ENCODE measurements at places on chromosomes 1 and 21.

GRCh38 chr1:50236656-50237055 is 127.9 kb downstream of the ELAVL4 start:
- no peak for DNase-seq
- no peak overlapping the region for H3K27ac ChIP-seq
- no peaks in the 10 kb centered on the region for H3K4me1 ChIP-seq
- H3K36me3 ChIP-seq: no peaks in the 10 kb centered on the region
- H3K4me3 ChIP-seq: no peak overlapping the region

DNA sequence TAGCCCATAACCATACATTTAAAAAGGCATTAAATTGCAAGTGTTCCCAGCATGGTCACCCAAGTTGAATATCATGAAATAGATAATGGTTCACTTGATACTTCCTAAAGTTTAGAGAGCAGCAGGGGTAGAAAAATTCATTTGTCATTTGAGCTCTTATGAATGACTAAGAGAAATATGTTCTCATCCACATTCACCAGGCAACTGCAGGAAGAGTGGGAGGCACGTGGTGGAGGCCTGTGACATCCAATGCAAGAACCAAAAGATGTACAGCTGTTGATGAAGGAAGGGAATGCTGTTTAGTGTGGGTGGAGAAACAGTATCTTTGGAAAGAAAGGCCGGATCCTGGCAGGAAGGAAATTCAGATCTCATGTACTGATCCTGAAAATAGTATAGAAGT is 473.1 kb downstream of the ADGRL2 start:
- H3K4me3 ChIP-seq: no peak overlapping the region
- no peak overlapping the region for H3K27ac ChIP-seq
- no peak for DNase-seq
- no peaks in the 10 kb centered on the region for H3K36me3 ChIP-seq

DNA sequence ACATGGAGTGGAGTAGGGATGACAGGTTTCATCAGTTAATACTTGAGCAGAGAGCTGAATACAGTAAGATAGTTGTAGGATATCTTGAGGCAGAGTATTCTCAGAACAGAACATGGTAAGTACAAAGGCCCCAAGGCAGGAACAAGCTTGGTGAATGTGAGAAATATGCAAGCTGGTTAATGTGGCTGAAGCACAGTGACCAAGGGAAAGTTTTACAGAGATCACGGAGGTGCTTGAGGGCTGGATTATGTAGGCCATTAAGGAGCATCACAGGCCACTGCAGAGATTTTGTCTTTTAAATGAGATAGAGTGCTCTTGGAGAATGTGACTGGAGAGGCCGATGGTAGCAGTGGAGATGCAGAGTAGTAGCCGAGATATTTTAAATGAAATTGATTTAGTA is 54.0 kb upstream of the BOLA1 start:
- H3K4me1 ChIP-seq: peaks cover 36% of the 10 kb centered on the region
- H3K4me3 ChIP-seq: no peak overlapping the region
- no peaks in the 10 kb centered on the region for H3K27me3 ChIP-seq
- DNase-seq: no peak
- peaks cover 25% of the 10 kb centered on the region for H3K36me3 ChIP-seq

GRCh38 chr1:209854196-209854595 is 26.4 kb downstream of the UTP25 start:
- peaks cover 44% of the 10 kb centered on the region for H3K36me3 ChIP-seq
- no peak overlapping the region for H3K4me3 ChIP-seq
- H3K27ac ChIP-seq: no peak overlapping the region
- DNase-seq: no peak
- H3K27me3 ChIP-seq: no peaks in the 10 kb centered on the region
- H3K4me1 ChIP-seq: peaks cover 5% of the 10 kb centered on the region

DNA sequence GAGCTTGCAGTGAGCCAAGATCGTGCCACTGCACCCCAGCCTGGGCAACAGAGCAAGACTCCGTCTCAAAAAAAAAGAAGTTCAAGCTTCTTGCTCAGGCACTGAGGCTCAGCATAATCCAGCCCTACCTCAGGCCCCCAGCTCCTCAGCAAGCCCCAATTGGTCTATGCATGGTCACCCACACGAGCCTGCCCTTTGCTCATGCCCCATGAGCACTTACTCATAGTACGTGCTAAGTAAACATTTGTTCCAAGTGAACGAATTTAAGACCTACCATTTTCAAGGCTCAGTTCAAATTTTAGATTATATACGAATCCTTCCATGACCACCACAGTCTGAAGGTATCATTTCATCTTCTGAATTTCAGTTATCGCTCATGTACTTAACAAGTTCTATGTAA is 4.3 kb downstream of the PDZK1 start:
- H3K36me3 ChIP-seq: no peaks in the 10 kb centered on the region
- H3K27ac ChIP-seq: no peak overlapping the region
- no peak for DNase-seq
- H3K27me3 ChIP-seq: no peaks in the 10 kb centered on the region
- peaks cover 35% of the 10 kb centered on the region for H3K4me1 ChIP-seq
- H3K4me3 ChIP-seq: no peak overlapping the region

GRCh38 chr1:38589036-38589435 is 270.5 kb downstream of the RRAGC start:
- no peak overlapping the region for H3K4me3 ChIP-seq
- H3K27me3 ChIP-seq: no peaks in the 10 kb centered on the region
- no peaks in the 10 kb centered on the region for H3K4me1 ChIP-seq
- H3K36me3 ChIP-seq: no peaks in the 10 kb centered on the region

- DNase-seq: no peak
- H3K27ac ChIP-seq: no peak overlapping the region
- H3K27me3 ChIP-seq: no peaks in the 10 kb centered on the region
- H3K4me3 ChIP-seq: no peak overlapping the region
- H3K4me1 ChIP-seq: peaks cover 7% of the 10 kb centered on the region
- no peaks in the 10 kb centered on the region for H3K36me3 ChIP-seq
These were observed 57.5 kb downstream of the ATP5PO start for GRCh38 chr21:33857846-33858666.

DNA sequence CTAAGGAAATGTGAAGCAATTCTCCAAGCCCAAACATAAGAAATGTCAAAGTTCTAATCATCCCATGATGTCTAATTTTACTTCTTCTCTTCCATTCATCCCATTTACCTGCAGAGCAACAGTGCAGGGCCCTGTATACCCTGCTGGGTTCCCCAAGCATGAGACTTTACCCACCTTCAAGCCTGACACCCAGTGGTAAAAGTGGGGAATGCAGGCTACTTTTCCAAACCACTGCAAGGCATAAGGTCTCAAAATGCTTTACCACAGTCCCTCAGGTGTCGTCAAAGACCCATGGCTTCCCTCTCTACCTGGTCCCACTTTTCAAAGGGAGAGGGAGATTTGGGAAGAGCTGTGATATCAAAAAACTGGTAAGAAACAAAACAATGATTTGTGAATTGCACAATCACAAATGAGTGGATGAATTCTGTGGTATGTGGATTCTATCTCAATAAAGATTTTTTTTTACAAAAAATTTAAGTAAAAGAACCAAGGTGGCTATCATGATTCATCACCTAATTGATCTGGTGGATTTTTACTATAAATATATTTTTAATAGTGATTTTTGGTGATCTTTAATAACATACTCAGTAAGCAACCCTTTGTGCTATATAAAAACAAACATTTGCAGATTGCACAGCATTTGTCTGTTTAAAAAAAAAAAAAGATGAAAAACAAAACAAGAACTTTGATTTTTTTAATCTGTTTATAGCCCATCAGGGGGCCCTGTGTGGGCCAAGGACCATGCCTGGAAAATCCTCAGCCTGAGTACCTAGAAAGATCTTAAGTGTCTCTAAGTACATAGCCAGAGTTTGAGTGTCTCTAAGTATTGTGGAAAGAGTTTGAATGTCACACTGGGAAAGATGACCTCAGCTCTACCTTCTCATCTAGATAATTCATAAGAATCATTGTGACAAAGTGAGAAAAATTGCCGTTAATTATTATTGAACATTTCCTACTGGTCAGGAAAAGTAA is 73.1 kb upstream of the GJB5 start:
- DNase-seq: peak; percentile 9
- H3K4me3 ChIP-seq: no peak overlapping the region
- H3K27ac ChIP-seq: no peak overlapping the region
- no peaks in the 10 kb centered on the region for H3K4me1 ChIP-seq
- 0 out of 2 replicates have a peak, but pooled peaks cover 5% of the 10 kb centered on the region for H3K27me3 ChIP-seq

- no peaks in the 10 kb centered on the region for H3K4me1 ChIP-seq
- no peak overlapping the region for H3K4me3 ChIP-seq
- H3K27me3 ChIP-seq: no peaks in the 10 kb centered on the region
- no peak overlapping the region for H3K27ac ChIP-seq
- no peak for DNase-seq
These were observed 112.6 kb upstream of the ADAR start for GRCh38 chr1:154720328-154721297.

DNA sequence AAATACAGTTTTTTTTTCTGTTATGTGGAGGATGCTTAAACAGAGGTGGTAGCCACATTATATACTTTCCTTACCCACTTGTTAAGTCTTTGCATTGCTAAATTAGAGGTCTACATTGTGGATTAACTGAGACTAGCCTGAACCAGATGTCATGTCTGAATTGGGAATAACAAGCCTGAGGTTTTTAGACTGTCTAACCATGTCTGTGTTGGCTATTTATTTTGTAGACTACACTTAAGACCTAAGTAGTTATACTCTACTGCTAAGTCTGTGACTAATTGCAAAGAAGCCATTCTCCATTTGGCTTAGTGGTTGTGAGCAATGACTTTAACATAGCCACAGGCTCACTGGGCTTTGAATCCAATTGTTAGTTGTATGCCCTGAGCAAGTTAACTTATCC is 45.4 kb downstream of the CDC14A start:
- H3K4me3 ChIP-seq: no peak overlapping the region
- H3K27me3 ChIP-seq: no peaks in the 10 kb centered on the region
- peaks cover 5% of the 10 kb centered on the region for H3K4me1 ChIP-seq
- H3K27ac ChIP-seq: no peak overlapping the region

DNA sequence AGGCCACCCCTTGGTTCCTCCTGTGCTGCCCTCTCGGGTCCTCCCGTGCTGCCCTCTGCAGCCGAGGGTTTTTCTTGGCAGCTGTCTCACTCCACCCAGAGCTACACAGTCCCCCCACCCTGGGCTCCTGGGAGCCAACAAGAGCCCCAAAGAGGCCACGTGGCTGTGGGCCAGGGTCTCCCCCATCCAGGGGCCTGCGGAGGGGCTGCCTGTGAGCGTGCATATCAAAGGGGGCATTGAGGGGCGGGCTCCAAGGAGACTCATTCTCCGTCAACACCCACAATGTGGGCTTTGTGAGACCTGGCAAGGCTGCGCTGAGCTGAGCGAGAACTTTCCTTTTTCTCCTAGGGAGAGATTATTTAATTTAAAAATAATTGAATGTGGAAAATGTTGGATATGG is 108.7 kb upstream of the ARHGEF16 start:
- H3K36me3 ChIP-seq: no peaks in the 10 kb centered on the region
- no peak for DNase-seq
- H3K27me3 ChIP-seq: no peaks in the 10 kb centered on the region
- no peaks in the 10 kb centered on the region for H3K4me1 ChIP-seq
- H3K27ac ChIP-seq: no peak overlapping the region
- no peak overlapping the region for H3K4me3 ChIP-seq

GRCh38 chr21:36068748-36069398 is 951 bp upstream of the CBR1 start:
- no peak for DNase-seq
- H3K27ac ChIP-seq: peak overlapping the region; percentile 65
- H3K4me3 ChIP-seq: no peak overlapping the region
- peaks cover 30% of the 10 kb centered on the region for H3K36me3 ChIP-seq
- no peaks in the 10 kb centered on the region for H3K27me3 ChIP-seq
- H3K4me1 ChIP-seq: peaks cover 18% of the 10 kb centered on the region

GRCh38 chr1:168235548-168235885 is 9.7 kb downstream of the SFT2D2 start:
- H3K27me3 ChIP-seq: no peaks in the 10 kb centered on the region
- H3K4me1 ChIP-seq: no peaks in the 10 kb centered on the region
- peaks cover 77% of the 10 kb centered on the region for H3K36me3 ChIP-seq
- no peak overlapping the region for H3K4me3 ChIP-seq

DNA sequence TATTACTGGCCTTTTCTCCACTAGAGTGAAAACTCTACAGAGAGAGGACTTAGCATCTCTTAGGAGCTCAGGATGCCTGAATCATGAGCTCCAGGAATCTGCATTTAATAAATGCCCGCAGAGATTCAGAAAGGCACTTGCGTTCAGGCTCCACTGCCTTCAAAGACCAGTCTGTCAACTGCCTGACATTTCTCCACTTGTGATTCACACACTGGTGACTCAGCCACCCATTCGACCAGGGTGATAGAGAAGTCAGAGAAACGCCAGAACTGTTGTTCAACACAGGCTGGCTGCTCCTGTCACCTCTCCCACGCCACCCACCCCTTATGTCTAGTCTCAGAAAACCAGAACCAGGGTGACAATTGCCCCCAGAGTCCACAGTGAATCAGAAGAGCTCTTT is 26.9 kb upstream of the LBR start:
- peak; percentile 63 for DNase-seq
- H3K4me1 ChIP-seq: peaks cover 26% of the 10 kb centered on the region
- H3K27ac ChIP-seq: peak overlapping the region; percentile 11
- H3K27me3 ChIP-seq: no peaks in the 10 kb centered on the region

DNA sequence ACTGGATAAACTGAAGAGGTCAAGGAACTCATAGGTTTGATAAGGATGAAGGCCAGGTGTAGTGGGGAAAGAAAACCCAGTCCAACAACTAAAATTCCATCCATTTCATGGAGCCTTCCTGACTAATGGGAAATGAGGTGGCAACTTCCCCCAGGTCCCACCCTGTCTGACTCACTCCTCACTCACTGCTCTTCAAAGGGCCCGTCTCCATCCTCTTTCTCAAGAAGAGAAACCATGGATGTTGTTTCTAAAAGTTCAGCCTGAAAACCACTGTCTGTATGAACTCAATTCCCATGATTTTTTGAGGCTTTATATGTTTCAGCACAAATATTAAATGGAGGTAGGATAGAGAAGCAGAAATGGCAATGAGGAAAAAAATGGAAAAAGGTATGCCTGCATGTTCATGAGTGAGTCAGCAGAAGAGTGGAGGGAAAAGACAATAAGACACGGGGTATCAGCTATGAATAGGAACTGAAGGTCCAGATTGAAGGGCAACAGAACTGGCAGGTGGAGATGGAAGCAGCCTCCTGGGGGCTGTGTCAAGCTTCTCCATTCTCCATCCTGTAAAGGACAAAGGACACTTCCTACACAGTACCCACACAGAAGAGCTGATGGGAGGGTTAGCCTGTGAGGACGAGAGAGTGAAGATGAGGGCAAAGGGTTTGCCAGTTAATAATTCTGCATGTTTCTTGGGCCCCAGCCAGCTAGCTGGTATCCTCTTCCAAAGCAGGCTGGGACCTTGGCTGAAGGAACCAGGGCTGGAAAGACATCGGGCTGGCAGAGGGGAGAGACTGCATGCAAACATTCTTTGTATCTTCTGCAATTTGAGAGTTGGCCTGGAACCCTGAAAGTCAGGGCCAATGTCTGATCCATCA is 5.5 kb upstream of the ELOVL1 start:
- H3K27ac ChIP-seq: peak overlapping the region; percentile 37
- no peaks in the 10 kb centered on the region for H3K27me3 ChIP-seq
- H3K36me3 ChIP-seq: peaks cover 24% of the 10 kb centered on the region
- DNase-seq: peak; percentile 68

Data from SJSA1 (cell line).